Lower lobe of right lung (tissue), 2 donors: ENCODE measurements at places on chromosomes 13 and 19. TPM values are rescaled to one million over a fixed set of nuclear protein-coding genes. Genes with fewer than 3 reads are reported as not detected.

DNA sequence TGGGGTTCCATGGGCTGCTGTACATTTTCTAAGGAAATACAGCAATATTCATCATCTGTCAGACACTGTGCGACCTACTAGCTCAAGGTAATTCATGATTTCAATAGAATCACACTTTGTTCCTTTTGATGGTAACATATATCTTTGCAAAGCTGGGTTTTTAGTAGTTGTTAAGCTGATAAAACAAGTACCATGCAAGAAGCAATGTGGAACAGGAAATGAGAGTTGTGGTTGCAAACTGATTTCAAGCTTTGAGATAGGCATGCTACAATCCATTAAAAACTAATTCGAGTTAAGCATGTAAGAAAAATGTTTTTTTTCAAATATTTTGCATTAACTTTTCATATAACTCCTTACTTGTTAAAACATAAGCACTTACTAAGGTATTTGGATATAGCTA lies 6.8 kb upstream of the MBNL2 start:
- DNase-seq: no peak

Gene TFDP1
- 47.0 TPM for total RNA-seq

- peak; percentile 79 for DNase-seq
Observed at GRCh38 chr19:38433268-38433733, at the start of gene RYR1. Gene RYR1, plus strand, starts transcription at chr19:38433691. Its CDS starts 139 bp downstream, at chr19:38433830.

- DNase-seq: no peak
Observed at GRCh38 chr19:49455773-49456172, 2.7 kb downstream of the ALDH16A1 start.

Gene NCCRP1
- 0.86 TPM for total RNA-seq

Gene VRK3
- total RNA-seq: 47.1 TPM

Gene SPRED3
- 0.62 TPM for total RNA-seq

Gene RFPL4A
- not detected for total RNA-seq

Gene ONECUT3
- total RNA-seq: not detected

DNA sequence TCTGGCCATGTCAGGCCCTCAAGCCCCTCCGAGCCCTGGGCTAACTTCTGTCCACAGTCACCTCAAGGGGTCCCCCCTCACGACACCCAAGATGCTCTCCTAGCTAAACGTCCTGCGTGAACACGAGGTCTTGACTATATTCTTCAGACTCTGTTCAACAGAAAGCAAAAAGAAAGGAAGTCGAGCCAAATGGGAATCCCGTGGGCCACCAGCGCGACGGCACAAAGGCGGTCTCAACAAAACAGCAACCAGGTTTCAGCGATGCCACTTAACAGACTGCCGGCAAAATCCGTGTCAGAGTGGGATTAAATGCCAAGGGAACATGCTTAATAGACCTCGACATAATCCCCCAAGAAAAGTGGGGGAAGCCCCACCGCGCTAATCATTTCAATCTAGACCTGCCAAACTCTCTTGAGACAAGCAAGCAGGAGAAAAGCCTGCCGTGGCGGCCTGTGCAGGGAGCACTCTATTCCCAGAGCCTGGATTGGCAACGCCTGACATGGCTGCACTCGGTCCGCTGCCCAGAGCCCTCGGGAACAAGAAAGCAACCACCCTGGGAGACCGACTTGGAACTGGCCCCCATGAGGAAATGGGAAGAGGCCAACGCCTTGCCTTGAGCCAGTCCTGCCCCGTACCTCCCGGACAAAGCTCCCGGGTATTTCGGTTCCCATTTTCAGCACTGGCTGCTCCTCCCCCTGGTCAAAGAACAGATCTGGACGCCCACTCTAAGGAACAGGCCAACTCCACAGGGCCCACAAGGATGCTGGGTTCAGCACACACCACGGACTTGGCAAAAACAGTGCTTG lies 16.0 kb downstream of the ZC3H4 start:
- DNase-seq: peak; percentile 59

Gene IZUMO4
- 7.4 TPM for total RNA-seq

DNA sequence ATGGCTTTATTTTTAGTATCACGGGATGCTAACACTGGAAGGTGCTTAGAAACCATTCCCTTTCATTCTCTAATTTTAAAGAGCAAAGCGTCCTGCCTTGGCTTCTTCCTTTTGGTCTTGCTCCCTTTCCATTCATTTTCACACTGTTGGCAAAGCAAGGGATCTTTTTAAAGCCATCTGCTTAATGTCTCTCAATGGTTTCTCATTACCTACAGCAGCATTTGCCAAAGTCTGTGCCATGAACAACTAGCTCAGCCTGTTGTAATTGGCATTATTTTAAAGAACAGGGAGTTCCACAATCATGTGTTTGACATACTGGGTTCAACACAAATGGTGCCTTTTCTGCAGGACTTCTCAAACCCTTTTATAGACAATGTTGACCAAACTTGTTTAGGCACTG lies 444.3 kb downstream of the GPC6 start:
- no peak for DNase-seq

- DNase-seq: no peak
Observed at GRCh38 chr19:55703790-55704215, 28.8 kb downstream of the EPN1 start.

Gene SIX5
- total RNA-seq: 16.8 TPM

DNA sequence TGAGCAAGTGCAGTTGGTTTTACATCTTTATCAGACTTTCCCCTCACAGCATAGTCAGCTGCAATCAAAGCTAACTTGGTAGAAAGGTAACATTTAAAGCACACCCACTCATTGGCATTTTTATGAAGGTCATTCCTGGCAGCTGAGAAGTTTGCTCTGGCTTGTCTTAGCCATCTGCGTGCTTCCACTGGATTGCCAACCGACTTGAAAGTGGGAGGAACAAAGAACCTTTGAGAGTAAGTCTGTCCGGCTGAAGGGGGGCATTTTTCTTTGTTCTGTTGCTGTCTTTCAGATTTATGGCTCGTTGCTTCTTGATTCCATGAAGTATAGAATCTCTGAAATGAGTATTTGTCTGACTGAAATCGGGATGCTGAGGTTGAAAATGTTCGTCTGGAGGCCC lies 103.1 kb downstream of the SACS start:
- no peak for DNase-seq

- DNase-seq: no peak
Observed at GRCh38 chr13:77429320-77430142, 102.6 kb upstream of the MYCBP2 start.

- DNase-seq: no peak
Observed at GRCh38 chr13:38167164-38167822, 182.4 kb upstream of the UFM1 start.

DNA sequence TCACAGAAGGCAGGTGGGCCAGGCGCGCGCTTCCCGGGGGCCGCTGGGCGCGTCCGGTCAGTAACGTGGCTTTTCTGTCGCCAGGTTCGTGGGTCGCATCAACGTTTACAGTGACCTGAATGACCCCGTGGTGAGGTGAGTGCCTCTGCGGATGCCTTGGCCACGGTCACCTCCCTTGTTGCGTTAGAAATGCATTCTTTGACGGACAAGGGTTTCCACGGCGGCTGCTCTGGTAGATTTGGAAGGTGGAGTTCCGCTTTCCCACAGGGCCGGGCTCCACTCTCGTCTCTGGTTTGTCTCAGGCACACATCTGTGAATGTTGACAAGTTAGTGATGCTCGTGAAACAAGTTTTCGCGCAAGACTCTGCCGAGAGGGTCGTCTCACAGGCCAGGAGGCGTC lies 130.0 kb downstream of the ATP11A start:
- no peak for DNase-seq

GRCh38 chr19:14826006-14826405 lies 9.0 kb downstream of the OR7A5 start:
- DNase-seq: no peak

DNA sequence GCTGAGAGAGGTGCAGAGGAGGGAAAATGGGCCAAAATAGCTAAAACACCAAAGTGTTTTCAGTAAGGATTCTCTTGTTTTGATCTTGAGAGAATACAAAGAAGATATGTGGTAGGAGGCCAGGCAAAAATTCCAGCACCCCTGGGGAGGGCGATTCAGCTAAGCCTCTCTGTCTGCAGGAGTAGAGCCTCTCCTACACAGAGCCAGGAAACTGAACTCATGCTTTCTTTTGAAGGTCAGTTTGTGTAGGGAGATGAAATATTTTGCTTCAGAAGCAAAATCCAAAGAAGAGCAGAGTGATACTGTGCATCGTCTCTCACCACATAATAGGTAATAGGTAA lies 565.0 kb downstream of the FGF9 start:
- no peak for DNase-seq

Gene SEMA6B
- total RNA-seq: 11.3 TPM

Gene CD209
- total RNA-seq: 18.8 TPM

Gene TNNT1
- total RNA-seq: not detected

DNA sequence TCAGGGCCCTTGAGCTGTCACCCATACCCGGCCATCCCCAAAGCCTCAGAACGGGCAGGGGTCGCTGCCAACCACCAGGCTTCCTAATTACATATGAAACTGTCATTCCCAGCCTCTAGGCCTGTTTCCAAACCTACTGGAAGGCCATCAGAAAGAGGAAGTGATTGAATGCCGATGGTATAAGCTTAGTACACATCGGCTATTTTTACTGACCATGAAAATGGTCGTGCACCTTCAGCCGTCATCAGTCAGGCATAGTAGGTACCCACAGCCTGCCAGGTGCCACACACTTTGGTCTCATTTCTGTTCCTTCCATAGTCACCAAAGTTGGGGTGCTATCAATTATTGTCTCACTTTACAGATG lies 10.2 kb downstream of the KRI1 start:
- no peak for DNase-seq

GRCh38 chr13:107906131-107906530 lies 309.2 kb downstream of the LIG4 start:
- no peak for DNase-seq

- no peak for DNase-seq
Observed at GRCh38 chr19:14185158-14185557, 20.8 kb downstream of the ADGRL1 start.

Gene SIGLEC8
- total RNA-seq: 3.0 TPM

Gene TRPC4
- total RNA-seq: 0.71 TPM

GRCh38 chr19:17877696-17878095 lies 6.0 kb downstream of the SLC5A5 start:
- no peak for DNase-seq

GRCh38 chr19:4196587-4197148 lies 14.2 kb downstream of the ANKRD24 start:
- DNase-seq: no peak

DNA sequence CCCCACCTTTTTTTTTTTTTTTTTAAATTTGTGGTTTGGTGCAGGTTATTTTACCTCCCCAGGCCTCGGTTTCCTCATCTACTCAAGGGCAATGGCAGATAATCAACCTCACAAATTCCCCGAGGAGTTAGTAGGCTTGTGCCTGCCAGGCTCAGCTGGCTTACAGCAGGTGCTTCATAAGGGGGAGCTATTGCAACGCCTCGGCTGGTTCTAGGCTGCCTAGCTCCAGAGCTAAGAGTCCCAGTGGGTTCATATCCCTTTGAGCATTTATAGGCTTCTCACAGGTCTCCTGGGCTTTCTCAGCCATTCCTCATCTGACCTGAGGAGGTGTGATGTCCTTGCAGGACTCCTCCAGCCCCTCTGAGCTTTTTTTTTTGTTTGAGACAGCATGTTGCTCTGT lies 10.6 kb downstream of the BCKDHA start:
- DNase-seq: no peak

DNA sequence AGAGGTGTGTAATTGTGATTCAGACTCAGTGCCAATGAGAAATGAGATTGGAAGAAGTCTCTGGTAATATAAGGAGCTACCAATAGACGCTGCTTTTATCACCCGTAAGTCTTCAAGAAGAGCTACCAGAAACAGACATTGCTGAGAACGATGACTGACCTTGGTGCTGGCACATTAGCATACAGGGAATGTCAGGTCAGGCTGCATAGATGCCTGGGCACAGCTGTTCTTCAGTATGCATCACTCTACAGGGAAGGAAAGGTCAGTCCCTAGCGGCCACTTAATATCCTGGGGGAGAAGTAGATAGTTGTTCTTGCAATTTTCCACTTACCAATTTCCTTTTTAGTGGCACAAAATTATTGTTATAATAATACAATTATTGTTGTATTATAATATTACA lies 380.4 kb downstream of the PCDH9 start:
- no peak for DNase-seq

DNA sequence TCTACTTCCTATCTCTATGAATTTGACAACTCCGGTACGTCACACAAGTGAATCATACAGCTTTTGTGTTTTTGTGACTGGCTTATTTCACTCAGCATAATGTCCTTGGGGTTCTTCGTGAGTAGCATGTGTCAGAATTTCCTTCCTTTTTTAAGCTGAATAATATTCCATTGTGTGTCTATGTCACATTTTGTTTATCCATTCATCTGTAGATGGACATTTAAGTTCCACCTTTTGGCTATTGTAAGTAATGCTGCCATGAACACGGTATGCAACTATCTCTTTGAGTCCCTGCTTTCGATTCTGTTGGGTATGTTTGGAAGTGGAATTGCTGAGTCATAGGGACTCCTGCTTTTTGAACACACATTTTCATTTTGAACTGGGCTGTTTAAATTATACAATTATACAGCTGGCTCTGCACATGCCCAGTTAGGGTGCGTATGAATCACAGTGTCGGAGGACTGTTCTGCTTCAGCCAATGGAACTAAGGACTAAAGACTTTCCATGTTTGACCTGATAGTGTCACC lies 43.0 kb upstream of the C13orf42 start:
- DNase-seq: no peak

- no peak for DNase-seq
Observed at GRCh38 chr13:113497217-113497616, 6.7 kb upstream of the DCUN1D2 start.

DNA sequence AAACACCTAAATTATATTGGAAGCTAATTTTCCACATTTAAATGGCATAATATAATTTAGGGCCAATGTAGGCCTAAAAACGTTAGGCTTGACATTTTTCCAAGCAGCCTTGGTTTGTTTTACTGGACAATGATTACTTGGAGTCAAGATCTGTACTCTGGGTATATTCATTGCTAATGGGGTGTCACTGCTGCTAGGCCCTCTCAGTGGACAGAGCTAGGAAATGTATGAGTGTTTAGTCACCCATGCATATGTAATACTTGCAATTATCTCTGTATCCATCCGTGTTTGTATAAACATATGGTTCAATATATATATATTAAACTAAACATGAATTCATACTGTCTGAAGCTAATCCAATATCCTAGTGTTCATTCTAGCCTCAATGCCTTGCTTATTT lies 598.1 kb downstream of the DCT start:
- no peak for DNase-seq

Gene TBXA2R
- 4.9 TPM for total RNA-seq

- DNase-seq: peak; percentile 68
Observed at GRCh38 chr19:7917267-7918061, 2.7 kb upstream of the SNAPC2 start.

Gene KLK8
- not detected for total RNA-seq

- no peak for DNase-seq
Observed at GRCh38 chr19:51749979-51750378, 1.7 kb downstream of the FPR1 start.

GRCh38 chr13:24042710-24043440 lies 117.6 kb upstream of the SPATA13 start:
- no peak for DNase-seq
